Stimulated activated naive CD4-positive, alpha-beta T cell treated with Interleukin-2 at 50 U/mL for 16 hours (primary cell): ENCODE measurements at places on chromosomes 2 and 18.

- no peak for DNase-seq
These were observed 4.2 kb upstream of the SLC35F6 start for GRCh38 chr2:26759845-26760244.

GRCh38 chr18:26656944-26657536, 108.7 kb upstream of the KCTD1 start:
- DNase-seq = no peak

GRCh38 chr2:198546122-198546521, 741.7 kb downstream of the PLCL1 start:
- DNase-seq = no peak

- DNase-seq = no peak
These were observed 119.2 kb upstream of the SCN7A start for GRCh38 chr2:166613226-166613625.

GRCh38 chr18:46260016-46260878, 156.1 kb downstream of the HAUS1 start:
- DNase-seq = no peak

DNA sequence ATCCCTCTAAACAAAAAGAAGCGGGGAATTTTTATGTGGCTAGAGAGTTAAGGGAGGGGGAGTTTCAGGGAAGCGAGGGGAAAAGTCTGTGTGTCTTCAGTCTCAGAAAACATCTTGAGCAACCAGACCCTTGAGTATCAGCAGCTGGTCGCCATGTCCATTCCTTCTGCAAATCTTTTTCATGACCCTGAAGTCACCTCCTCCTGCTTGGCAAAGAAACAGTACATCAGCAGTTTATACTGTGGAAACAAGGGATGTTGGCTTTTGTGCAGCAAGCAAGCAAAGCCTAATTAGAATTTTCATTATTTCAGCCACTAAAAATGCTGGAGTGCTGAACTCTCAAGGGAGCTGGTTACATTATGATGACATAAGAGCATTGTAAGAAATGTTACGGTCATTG, 187.4 kb upstream of the SLC8A1 start:
- no peak for DNase-seq

GRCh38 chr2:239150125-239151011, 250.5 kb downstream of the HDAC4 start:
- DNase-seq = no peak

DNA sequence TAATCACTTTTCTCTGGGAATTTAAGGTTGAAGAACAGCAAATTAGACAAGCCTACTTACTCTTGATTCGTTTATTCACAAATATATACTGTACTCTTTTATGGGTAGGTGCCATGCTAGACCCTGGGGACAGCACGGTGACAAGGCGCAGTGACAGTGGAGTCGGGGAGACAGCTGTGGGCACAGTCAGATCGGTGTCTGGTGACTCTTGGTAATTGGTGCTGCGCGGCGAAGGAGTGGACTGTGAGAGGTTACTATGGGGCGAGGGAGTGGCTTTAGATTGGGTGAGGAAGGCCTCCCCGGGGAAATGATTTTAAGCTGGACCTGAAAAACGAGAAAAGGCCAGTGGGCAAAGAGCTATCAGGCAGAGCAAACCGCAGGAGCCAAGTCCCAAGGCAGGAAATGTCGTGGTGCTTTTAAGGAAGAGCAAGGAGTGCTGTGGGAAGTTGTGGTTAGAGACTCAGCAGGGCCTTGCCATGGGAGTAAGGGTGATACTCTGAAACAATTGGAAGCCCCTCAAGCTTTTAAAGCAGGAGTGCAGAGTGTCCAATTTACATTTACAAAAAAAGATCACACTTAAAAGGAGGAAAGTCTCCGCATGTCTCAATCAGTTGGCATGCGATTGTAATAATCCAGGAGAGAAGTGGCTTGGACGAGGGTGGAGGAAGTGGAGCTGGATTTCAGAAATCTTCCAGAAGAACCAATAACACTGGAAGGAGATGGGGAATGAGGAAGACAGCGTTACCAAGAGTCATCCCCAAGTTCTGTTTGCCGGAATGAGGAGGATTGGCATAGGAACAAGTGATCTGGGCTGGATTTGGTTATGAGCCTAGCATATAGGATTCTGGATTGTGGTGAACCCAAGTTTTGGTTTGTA, 36.1 kb upstream of the TXNDC2 start:
- no peak for DNase-seq
